ENCODE measurements at places on chromosomes 5 and 9.

DNA sequence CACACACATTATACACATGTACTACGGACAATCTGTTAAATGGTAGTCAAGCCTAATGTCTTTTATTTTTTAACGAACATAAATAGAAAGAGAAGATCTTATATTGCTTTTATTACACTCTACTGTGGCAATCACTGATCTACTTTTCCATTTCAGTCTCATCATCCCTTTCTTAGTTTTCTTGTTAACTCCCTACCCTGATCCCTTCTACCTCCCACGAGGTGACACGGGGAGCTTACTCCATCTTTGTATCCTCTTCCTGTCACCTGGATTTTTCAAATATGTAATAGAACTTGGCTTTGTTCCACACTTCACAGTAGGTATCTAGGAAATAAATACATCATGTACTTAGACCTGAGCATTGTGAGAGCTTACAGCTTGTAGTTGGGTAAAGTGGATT is 211.0 kb downstream of the PIK3R1 start:
- peaks cover 2% of the 10 kb centered on the region for H3K4me1 ChIP-seq
- H3K36me3 ChIP-seq, result peaks cover 2% of the 10 kb centered on the region
- no peak overlapping the region for H3K4me3 ChIP-seq
- H3K27ac ChIP-seq, result no peak overlapping the region

GRCh38 chr5:54740141-54740540 is 222.6 kb downstream of the SNX18 start:
- DNase-seq, result no peak
- H3K27ac ChIP-seq, result no peak overlapping the region
- H3K36me3 ChIP-seq, result no peaks in the 10 kb centered on the region

- peaks cover 4% of the 10 kb centered on the region for H3K4me1 ChIP-seq
- H3K27ac ChIP-seq, result no peak overlapping the region
- no peak overlapping the region for H3K4me3 ChIP-seq
- no peak for DNase-seq
- H3K27me3 ChIP-seq, result no peaks in the 10 kb centered on the region
These were observed 22.6 kb upstream of the SH3GL2 start for GRCh38 chr9:17556255-17556654.

DNA sequence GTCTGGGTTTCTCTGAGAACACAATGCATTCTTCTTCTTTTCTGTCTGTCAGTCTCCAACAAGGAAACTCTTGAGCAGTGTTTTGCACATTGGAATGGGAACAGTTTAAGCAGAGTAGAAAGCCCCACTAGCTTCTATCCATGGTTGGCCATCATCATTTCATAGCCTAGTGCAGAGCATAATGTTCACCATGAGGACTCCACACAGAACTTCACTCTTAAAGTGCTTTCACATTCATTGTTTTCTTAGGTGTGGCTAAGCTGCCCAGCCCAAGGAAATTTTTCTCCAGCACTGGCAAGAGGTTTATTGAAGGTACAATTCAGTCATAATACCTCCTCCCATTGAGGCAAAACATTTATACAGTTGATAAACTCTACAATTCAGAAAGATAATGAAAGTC is 503.0 kb upstream of the CD180 start:
- no peak overlapping the region for H3K4me3 ChIP-seq
- no peak overlapping the region for H3K27ac ChIP-seq
- no peaks in the 10 kb centered on the region for H3K4me1 ChIP-seq
- no peak for DNase-seq
- no peaks in the 10 kb centered on the region for H3K36me3 ChIP-seq
- H3K27me3 ChIP-seq, result no peaks in the 10 kb centered on the region

- peaks cover 1% of the 10 kb centered on the region for H3K4me1 ChIP-seq
- H3K4me3 ChIP-seq, result no peak overlapping the region
- H3K27ac ChIP-seq, result no peak overlapping the region
- peaks cover 3% of the 10 kb centered on the region for H3K27me3 ChIP-seq
- H3K36me3 ChIP-seq, result no peaks in the 10 kb centered on the region
- no peak for DNase-seq
These were observed 5.8 kb upstream of the CARD19 start for GRCh38 chr9:93090091-93090655.

- H3K27ac ChIP-seq, result no peak overlapping the region
- no peak for DNase-seq
- H3K4me1 ChIP-seq, result peaks cover 5% of the 10 kb centered on the region
- H3K4me3 ChIP-seq, result no peak overlapping the region
These were observed 29.4 kb downstream of the NR6A1 start for GRCh38 chr9:124741662-124742061.

DNA sequence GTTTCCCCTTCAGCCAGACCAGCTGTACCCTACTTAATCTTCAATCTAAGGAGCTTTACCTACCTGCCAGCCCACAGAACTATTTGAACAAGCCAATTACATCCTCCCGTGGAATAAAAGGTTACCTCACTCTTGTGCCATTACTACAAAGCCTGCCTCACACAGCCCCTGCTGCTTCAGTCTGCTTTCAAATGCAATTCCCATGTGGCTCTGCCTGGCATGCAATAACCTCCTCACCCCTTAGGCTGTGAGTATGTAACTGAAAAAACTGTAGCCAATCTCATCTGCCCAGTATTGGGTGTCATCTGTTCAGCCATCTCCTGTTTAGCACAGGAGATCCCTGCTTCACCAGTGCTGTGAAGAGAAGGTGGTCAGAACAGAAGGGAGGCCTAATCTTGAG is 6.1 kb upstream of the GCNT1 start:
- H3K36me3 ChIP-seq, result no peaks in the 10 kb centered on the region
- DNase-seq, result no peak
- H3K27me3 ChIP-seq, result no peaks in the 10 kb centered on the region
- H3K4me3 ChIP-seq, result no peak overlapping the region
- H3K4me1 ChIP-seq, result no peaks in the 10 kb centered on the region

- no peak overlapping the region for H3K27ac ChIP-seq
- no peak for DNase-seq
- H3K4me3 ChIP-seq, result no peak overlapping the region
- H3K27me3 ChIP-seq, result no peaks in the 10 kb centered on the region
- peaks cover 32% of the 10 kb centered on the region for H3K36me3 ChIP-seq
These were observed 5.4 kb downstream of the MRPL36 start for GRCh38 chr5:1793966-1794900.

DNA sequence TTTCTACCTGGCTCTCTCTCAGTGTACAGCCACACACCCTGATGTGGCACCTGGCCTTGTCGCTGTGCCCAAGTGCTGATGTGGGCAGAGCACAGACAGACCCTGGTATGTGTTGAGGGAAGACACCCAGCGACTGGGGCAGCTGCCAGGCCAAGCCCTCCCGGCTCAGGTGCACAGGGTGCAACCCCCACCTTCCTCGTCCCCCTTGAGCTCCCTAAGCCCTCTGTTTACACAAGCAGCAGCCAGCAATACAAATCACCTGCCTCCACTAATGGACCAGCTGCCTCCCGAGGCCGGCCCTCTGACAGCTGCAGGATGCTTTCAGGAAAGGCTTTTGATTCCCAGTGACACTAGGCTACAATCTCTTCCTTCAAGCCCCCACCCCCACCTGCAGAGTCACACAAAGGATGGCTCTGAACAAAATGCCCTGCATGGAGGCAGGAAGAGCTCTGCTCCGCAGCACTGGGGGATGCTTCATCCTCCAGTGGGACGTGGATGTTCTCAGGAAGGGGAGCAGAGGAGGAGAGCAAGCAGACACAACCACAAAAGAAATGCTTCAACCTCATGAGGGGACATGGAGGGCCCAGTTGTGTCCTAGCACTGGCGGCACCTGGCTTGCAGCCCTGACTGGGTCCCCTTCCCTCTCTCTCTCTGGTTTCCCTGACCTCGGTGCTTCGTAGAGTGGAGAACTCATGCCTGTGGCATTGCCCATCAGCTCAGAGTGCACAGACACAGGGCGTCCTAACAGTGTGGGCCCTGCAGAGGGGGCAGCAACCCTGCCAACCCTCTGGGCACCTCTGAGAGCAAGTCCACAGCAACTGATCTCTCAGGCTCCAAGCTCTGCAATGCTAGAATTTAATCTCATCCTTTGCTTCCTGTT is 140.8 kb downstream of the BARX1 start:
- no peak overlapping the region for H3K4me3 ChIP-seq
- H3K36me3 ChIP-seq, result no peaks in the 10 kb centered on the region
- peaks cover 6% of the 10 kb centered on the region for H3K27me3 ChIP-seq

DNA sequence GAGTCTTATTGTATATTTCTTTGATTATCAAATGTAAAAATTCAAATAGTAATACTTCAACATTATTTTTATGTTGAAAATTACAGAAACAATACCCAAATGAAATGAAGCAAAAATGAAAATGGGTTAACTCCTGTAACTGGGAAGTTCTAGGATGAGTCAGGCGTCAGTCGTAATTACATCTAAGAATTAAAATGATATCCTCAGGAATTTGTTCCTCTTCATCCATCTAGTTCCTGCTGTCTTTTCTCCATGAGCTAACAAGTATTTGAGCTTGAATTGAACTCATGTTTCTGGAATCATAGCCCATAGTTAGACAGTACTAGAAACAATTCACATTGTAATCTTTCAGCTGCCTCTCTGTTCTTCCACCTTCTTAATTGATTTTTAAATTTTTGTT is 568.3 kb upstream of the TLE4 start:
- H3K36me3 ChIP-seq, result no peaks in the 10 kb centered on the region
- H3K27ac ChIP-seq, result no peak overlapping the region
- no peaks in the 10 kb centered on the region for H3K4me1 ChIP-seq

DNA sequence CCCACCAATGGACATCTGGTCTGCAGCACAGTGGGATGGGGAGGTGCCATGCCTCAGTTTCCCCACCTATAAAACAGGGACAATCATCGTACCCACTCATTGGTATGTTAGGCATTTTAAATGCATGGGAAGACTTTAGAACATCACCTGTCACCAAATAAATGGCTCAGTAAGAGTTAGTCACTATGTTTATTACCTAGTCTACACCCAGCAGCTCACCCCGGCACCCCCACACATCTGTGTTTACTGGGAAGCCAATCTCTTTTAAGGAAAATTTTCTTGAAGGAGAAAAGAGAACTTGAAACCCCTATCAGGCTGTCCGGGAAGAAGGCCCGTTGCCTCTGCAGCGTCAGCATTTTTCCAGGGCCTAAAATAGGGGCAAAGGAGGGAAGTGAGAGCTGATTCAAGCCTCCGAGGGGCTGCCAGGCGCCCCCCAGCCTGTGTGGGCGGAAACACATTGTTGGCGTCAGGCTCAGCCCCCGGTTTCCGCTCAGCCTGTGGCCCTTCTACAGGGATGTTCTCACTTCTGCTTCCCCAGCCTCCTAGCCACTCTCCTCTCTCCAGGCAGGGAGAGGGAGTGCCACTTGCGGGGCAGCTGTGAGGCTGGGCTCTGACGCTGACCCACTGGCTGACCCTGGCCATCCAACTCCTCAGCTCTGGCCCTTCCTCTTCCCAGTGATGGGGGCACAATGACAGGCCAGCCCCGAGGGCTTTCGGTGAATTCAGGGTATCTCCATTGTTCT is 4.6 kb downstream of the CSF1R start:
- H3K27me3 ChIP-seq, result no peaks in the 10 kb centered on the region
- H3K4me1 ChIP-seq, result peaks cover 11% of the 10 kb centered on the region
- no peak overlapping the region for H3K4me3 ChIP-seq
- DNase-seq, result no peak
- H3K27ac ChIP-seq, result no peak overlapping the region

- H3K36me3 ChIP-seq, result no peaks in the 10 kb centered on the region
- H3K4me1 ChIP-seq, result no peaks in the 10 kb centered on the region
- no peaks in the 10 kb centered on the region for H3K27me3 ChIP-seq
- no peak overlapping the region for H3K27ac ChIP-seq
These were observed 63.4 kb downstream of the BARX1 start for GRCh38 chr9:93891549-93892310.

GRCh38 chr5:14143546-14143840 is 351 bp downstream of the TRIO start:
- no peak for DNase-seq
- H3K36me3 ChIP-seq, result no peaks in the 10 kb centered on the region
- H3K4me3 ChIP-seq, result peak overlapping the region; percentile 97
- peak overlapping the region; percentile 94 for H3K27ac ChIP-seq
- H3K4me1 ChIP-seq, result peaks cover 23% of the 10 kb centered on the region

- no peak for DNase-seq
- H3K4me3 ChIP-seq, result no peak overlapping the region
- peaks cover 2% of the 10 kb centered on the region for H3K36me3 ChIP-seq
- no peak overlapping the region for H3K27ac ChIP-seq
- H3K27me3 ChIP-seq, result no peaks in the 10 kb centered on the region
These were observed 50.8 kb downstream of the GSN start for GRCh38 chr9:121318631-121319382.

GRCh38 chr9:115106642-115107041 is 11.3 kb downstream of the TNC start:
- H3K4me1 ChIP-seq, result no peaks in the 10 kb centered on the region
- no peaks in the 10 kb centered on the region for H3K36me3 ChIP-seq
- H3K27me3 ChIP-seq, result no peaks in the 10 kb centered on the region
- no peak for DNase-seq

DNA sequence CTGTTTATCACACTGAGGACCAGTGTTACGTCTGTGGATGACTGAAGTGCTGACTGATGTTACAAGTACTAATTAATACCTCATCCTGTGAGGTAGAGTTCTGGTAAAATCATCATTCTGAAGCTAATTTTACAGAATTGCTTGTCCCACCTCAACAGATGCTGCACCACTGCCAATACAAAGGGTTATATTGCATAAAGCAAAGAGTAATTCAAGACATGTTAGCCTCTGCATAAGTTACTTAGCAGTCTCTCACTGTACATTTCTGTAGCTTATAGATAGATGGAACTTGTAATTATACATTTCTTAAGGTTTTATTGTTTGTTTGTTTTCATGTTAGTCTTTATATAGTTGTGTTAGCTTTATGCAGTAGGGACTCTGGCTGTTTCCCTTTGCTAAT is 513.6 kb downstream of the ANXA1 start:
- no peak overlapping the region for H3K4me3 ChIP-seq
- no peaks in the 10 kb centered on the region for H3K27me3 ChIP-seq

DNA sequence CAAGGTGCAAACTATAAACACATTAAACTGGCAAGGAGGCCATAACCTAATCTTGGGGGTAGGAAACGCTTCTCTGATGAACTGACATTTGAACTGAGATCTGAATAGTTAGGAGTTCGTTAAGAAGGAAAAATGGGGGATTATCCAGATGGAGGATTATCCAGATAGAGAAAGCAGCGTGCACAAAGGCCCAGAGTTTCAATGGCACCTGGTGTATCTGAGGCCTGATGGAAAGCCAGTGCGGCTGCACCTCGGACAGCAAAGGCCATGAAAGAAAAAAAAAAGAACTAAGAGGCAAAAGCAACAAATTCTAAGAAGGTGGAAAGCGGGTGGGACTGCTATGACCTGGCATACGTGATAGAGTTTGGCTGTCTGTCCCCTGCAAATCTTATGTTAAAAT is 13.0 kb upstream of the CTNNAL1 start:
- H3K27ac ChIP-seq, result peak overlapping the region; percentile 76
- H3K4me3 ChIP-seq, result no peak overlapping the region
- H3K27me3 ChIP-seq, result no peaks in the 10 kb centered on the region
- no peaks in the 10 kb centered on the region for H3K36me3 ChIP-seq
- DNase-seq, result peak; percentile 20
- H3K4me1 ChIP-seq, result peaks cover 15% of the 10 kb centered on the region

Measured in neuronal stem cell (in vitro differentiated cells).